NCI-H1694 treated with DMSO at 0.1 percent for 48 hours (cell line): ENCODE measurements at places on chromosomes 6 and 20.

- DNase-seq = peak; percentile 94
Measured at GRCh38 chr20:38926142-38926933, at the start of gene FAM83D. Gene FAM83D (plus strand): TSS chr20:38926417. CDS start chr20:38926443, 26 bp downstream.

- no peak for DNase-seq
Measured at GRCh38 chr6:100228437-100228833, 234.4 kb upstream of the MCHR2 start.

DNA sequence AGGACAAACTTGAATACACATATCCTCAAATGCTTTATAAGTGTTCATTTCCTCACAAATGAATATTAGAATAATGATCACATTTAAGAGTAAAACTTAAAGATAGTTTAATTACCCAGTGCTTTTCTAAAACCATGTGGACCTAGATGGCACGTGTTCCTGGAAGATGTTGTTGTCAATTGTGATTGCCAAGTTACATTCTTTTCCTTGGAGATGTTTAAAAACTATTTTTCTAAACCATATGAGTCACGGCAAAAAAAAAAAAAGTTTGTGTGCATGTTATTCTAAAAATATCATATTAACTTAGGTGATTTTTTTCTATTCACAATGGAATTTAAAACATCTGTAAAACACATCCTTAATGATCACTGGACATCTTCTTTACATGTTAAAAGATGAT is 51.1 kb downstream of the RCAN2 start:
- no peak for DNase-seq

DNA sequence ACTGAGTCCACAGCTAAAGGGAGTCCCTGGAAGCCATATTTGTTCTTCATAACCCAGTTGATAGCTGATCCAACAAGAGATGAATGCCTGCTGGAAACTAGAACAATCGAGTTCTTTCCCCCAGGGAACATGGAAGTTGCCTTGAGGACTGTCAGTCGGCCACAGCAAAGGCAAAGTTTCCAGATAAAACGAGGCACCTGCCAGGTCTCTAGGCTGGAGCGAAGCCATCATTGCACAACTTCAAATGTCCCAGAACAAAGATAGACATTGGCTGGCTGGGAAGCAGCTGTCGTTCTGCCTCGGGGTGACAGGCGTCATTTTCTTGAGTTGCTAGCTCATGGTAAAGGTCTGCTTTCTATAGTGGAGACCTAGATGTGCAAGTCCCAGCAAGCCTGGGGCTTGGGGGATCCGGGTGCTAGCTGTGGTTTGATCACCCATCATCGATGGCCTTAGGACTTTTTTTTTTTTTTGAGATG is 184.4 kb upstream of the ZNF217 start:
- no peak for DNase-seq

GRCh38 chr6:14165091-14165490 is 47.5 kb downstream of the CD83 start:
- no peak for DNase-seq

DNA sequence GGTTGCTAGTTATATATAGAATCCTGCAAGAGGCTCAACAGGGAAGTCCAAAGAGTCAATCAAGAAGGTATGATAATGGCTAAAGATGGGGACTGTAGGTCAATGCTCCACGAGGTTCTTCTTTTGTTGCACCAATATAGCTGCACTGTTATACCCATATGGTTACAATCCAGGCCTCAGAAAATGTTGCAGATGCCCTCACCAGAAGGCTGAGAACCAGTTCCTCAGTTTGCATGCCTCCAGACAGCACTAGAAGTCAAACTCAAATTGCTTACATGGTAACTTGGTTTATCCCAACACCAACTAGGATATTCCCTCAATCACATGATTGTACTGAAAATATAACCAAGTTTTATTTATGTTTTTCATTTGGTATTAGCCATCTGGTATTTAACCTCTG is 12.1 kb downstream of the EEF1A1 start:
- DNase-seq = no peak

DNA sequence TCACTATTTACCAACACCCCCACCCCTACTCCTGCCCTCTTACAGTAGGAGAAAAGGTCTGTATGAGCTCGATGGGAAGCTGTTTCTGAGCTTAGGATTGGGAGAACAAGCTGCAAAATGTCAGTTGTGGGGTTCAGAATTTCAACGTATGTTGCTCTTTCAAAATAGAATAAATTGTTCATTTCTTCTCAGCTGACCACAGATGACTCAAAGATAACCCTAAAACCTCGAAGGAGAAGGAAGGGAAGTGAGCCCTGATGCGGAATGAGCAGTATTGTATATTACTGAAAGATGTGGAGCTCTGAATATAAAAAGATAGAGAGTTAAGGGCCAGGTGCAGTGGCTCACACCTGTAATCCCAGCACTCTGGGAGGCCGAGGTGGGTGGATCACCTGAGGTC is 35.9 kb upstream of the MYLIP start:
- no peak for DNase-seq

GRCh38 chr6:18249271-18249670 is 15.1 kb downstream of the DEK start:
- no peak for DNase-seq

DNA sequence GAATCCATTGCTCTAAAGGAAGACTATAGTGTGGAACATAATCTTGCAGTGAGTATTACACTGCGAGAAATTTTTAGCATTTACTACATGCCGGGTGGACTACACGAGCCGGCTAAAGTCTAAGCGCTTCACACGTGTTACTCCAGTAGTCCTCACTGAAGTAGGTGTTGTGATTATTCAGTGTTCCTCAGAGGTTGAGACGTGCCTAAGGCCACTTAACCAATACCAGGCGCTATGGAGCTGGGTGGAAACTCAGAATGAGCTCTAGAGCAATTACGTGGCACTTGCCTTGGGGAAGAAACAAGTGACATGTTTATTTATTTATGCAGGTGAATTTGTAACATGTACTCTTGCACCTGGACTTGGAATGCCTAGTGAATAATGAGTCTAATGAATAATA is 46.4 kb downstream of the SASH1 start:
- no peak for DNase-seq

- DNase-seq = no peak
Measured at GRCh38 chr6:25732468-25733198, 21.9 kb upstream of the SLC17A4 start.

GRCh38 chr20:21353236-21353635 is 44.1 kb downstream of the NKX2-4 start:
- no peak for DNase-seq

GRCh38 chr6:169069356-169069755 is 184.3 kb downstream of the THBS2 start:
- DNase-seq = no peak

GRCh38 chr6:4677011-4677750 is 99.0 kb upstream of the CDYL start:
- no peak for DNase-seq

GRCh38 chr6:43368259-43369160 is 937 bp downstream of the ZNF318 start:
- no peak for DNase-seq

GRCh38 chr6:112665815-112666214 is 318.7 kb downstream of the RFPL4B start:
- no peak for DNase-seq

DNA sequence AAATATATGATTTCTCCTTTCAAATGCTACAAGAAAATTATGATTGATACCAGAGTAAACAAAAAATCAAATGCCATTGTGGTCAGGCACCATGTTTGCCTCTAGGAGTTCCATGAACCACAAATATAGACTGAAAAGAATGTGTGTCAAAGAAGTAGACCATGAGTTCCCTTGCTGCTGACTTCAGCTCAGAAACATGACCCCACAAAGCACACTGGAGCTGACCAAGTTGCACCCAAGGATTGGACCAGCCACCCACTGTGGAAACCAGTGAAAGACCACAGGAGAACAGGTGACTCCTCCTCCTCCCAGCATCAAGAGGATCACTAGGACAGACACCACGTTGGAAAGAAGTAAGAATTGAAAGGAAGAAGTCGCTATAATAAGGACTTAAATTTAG is 90.8 kb upstream of the TENT5A start:
- DNase-seq = no peak

GRCh38 chr6:120211955-120212792 is 862.6 kb upstream of the MAN1A1 start:
- no peak for DNase-seq
